ENCODE measurements at places on chromosomes 2 and 18.

DNA sequence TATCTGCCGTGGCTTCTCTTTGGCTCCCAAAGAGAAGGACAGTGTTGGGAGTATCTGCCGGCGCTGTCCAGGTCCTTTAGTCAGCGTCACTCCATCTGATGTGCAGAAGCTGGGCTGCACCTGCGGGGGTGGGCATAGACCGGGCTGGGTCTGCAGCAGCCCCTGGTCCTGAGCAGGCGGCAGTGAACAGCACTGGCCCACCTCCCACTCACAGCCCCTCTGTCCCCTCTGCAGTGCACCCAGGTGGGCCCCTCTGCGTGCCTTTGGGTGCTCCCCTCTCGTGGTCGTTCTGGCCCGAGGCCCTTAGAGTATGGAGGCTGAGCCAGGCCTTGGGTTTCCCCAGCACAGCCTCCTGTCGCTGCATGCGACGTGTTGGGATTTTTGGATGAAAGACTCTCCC is 95.7 kb downstream of the USP40 start:
- no peak for DNase-seq

DNA sequence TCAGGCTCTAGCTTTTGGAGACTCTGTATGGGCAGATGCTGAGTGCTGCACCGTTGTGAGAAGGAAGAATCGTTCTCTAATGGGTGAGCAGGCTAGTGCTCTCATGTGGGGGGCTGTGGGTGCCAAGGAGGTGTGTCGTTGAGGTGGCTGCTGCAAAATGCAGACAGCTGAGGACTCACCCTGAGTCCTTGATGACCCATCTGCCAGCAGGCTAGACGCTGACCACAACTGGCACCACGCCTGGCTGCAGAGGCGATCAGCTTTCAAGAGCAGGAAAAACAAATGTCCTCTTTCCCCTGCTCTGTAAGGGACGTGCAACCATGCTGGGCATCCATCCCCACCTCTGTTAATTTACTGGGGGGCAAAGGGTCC is 48.2 kb downstream of the HAUS1 start:
- DNase-seq, result peak; percentile 72

GRCh38 chr18:55893948-55894347 is 306.0 kb upstream of the TCF4 start:
- no peak for DNase-seq

GRCh38 chr2:99822474-99823207 is 319.7 kb downstream of the AFF3 start:
- peak; percentile 50 for DNase-seq

DNA sequence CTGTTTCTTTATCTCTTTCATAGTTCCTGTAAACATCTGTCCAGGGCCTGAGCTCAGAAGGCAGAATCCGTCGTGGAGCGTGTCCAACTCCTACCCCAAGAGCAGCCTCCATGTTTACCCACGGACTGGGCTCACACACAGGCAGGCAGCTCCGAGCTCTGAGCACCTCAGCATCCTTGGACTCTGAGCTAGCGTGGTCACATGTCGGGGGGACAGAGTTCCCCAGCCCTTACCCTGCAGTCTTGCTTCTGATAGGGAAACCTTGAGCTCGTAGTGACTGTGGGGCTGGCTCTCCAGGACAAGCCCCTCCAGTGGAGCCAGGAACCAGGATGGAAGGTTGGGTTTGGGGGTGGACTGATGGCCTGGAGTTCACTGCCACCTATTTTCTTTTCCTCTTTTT is 15.1 kb upstream of the ST3GAL5 start:
- DNase-seq, result no peak

DNA sequence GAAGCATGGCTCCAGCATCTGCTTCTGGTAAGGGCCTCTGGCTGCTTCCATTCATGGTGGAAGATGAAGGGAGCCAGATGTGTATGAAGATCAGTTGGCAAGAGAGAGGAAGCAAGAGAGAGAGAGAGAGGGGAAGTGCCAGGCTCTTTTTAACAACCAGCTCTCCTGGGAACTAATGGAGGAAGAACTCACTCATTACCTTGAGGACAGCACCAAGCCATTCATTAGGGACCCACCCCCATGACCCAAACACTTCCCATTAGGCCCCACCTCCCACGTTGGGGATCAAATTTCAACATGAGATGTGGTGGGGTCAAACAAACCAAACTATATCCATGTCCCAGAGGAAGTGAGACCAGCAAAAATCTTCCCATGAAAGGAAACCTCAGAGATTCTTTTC is 124.8 kb upstream of the SIX2 start:
- DNase-seq, result no peak

GRCh38 chr2:207231967-207232366 is 66.2 kb upstream of the KLF7 start:
- peak; percentile 92 for DNase-seq

DNA sequence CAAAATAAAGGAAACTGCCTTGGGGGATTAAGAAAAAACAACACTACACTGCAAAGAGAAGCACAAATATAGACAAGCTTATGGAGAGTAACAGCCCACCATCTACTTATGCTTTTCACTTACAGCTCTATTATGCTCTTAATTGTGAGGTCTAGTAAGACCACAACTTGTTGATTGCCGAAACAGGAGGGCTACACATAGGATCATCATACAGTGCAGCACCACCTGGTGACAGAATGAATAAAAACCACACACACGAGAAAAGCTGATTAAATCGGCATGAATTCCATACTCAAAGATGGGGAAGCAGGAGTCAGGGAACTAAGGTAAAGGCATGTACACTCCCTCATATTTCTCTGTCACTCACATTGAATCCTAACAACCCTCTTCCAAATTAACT is 259.2 kb downstream of the IKZF2 start:
- peak; percentile 33 for DNase-seq

- no peak for DNase-seq
Measured at GRCh38 chr2:31802711-31803110, 208.1 kb downstream of the MEMO1 start.

DNA sequence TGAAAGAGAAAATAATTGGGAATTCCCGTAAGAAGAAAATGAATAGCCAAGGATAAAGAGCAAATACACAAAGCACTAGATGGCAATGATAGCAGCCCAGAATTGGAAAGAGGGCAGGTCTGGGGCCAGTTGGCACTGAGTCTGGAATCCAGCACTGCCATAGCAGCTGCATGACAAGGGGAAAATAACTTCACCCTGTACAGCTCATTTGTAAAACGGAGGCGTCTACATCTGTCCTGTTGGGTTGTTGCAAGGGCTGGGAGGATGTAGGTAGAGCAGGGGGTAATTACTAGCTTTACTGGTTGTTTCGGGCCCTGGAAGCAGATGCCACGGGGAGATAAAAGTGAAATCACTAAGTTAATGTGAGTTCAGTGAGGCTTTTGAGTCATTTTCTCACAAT is 110.0 kb upstream of the RASGRP3 start:
- DNase-seq, result no peak

DNA sequence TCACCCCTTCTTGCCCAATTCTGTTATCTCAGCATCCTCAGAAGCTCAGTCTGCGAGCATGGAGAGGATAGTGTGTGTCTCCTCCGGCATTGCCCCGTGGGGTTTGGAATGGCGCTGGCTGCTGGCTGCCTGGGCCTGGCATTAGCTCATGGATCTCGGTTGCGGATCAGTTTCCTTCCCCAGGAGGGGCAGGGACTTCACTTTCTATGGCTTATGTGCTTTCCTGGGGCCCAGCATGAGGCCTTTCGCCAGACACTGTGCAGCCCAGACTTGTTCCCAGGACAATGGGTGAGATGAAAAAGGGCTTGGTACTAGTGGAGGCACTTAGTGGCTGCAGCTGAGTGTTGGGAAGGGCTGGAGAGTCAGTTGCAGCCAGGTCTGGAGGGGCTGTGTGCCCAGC is 143.3 kb downstream of the GLI2 start:
- DNase-seq, result no peak

DNA sequence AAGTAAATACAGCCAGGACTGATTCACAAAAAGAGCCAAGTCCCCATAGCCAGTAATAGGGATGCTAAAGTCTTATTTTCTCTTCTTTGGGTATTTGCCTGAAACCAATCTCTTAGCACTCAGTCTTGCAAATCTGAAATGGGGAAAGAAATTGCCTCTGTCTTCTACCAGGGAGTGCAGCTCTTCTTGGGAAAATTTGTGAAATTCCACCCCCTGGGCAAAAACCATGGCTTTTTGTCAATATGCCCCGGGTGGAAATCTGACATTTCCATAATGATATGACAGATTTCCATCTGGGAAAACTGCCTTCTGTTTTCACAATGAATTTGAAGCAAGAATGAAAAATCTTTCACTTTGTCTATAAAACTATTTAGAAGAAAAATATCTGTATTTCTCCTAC is 628.1 kb downstream of the BCL11A start:
- no peak for DNase-seq

GRCh38 chr2:40120957-40121356 is 330.9 kb downstream of the SLC8A1 start:
- DNase-seq, result no peak

- no peak for DNase-seq
Measured at GRCh38 chr2:241114836-241115235, 12.7 kb upstream of the MTERF4 start.

DNA sequence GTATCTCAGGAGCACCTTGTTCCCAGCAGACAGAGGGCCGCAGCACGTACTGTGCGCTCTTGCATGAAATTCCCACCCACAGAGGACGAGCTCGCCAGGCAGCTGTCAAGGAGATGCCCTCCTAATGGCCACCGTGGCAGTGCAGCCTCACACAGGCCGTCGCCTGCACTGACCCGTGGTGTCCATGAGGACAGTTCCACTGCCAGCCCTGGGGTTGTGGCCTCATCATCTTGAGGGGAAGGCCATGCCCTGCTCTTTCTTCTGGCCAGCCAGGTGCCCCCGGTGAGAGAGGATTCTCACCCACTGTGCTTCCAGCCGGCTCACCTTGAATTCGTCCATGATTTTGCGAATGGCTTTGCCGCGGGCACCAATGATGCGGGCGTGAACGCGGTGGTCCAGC is 42.0 kb downstream of the ANO7 start:
- no peak for DNase-seq

DNA sequence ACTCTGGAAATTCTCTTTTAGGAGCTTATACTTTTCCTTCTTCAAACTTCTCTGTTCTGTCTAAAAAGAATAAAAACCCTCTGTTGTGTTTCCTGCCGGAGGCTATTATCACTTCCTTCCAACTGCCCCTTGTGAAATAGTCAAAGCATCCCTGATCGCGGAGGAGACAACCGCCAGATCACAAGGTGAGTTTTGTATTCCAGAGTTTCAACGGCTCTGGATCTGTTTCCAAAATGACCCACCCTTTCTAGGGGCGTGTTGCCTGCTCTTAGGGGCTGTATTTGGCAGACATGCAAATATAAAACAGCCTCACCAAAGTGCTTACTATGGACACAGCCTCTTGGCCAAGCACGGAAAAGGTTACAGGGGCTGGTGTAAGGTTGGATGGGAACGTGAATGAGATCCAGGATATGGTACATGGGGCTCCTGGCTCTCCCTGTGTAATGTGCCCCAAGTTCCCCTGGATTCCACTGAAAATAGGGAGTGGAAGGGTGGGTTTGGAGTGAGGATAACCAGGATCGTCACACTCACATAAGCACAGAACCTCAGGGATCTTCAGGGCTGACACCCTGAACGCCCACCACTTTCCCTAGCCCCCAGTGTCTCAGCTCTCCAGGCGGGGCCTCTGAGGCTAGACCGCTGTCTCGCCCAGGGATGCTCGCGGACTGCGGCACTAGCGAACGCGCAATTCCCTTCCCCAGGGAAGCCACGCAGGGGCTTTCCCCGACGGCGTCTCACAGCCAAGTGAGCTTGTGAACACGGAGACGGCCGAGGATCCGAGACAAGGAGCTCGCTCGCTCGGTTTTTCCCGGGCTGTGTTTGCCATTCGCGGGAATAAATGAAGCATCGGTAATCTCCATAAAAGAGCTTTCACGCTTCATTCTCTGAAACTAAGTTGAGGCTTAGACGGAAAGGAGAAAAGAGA is 14.4 kb downstream of the EN1 start:
- DNase-seq, result no peak

DNA sequence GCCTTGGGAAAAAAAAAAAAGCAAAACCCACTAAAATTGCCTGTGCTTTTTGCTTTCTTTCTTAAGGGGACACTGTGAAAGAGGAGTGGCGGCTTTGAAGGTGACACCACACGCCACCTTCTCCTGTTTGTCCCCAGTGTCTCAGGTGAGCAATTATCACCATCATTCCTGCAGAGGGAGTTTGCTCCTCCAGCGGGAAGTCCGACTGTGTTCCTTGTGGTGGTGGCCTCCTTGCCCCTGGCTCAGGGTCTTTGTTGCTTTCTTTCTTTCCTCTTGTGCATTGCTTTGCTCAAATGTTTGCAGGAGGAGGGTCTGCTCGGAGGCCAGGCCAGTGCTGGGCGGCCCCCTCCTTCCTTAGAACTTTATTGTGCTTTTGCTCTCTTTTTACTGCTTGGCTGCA is 164.3 kb upstream of the CXCR4 start:
- DNase-seq, result no peak

GRCh38 chr2:159769147-159769546 is 28.9 kb downstream of the CD302 start:
- no peak for DNase-seq

All from fibroblast of upper back skin (primary cell).